Stimulated activated CD4-positive, alpha-beta T cell treated with anti-CD3 and anti-CD28 coated beads, Interleukin-1b, Interleukin-23, amount 100 ng/mL, for 1 hour (primary cell): ENCODE measurements at places on chromosomes 16 and 17.

DNA sequence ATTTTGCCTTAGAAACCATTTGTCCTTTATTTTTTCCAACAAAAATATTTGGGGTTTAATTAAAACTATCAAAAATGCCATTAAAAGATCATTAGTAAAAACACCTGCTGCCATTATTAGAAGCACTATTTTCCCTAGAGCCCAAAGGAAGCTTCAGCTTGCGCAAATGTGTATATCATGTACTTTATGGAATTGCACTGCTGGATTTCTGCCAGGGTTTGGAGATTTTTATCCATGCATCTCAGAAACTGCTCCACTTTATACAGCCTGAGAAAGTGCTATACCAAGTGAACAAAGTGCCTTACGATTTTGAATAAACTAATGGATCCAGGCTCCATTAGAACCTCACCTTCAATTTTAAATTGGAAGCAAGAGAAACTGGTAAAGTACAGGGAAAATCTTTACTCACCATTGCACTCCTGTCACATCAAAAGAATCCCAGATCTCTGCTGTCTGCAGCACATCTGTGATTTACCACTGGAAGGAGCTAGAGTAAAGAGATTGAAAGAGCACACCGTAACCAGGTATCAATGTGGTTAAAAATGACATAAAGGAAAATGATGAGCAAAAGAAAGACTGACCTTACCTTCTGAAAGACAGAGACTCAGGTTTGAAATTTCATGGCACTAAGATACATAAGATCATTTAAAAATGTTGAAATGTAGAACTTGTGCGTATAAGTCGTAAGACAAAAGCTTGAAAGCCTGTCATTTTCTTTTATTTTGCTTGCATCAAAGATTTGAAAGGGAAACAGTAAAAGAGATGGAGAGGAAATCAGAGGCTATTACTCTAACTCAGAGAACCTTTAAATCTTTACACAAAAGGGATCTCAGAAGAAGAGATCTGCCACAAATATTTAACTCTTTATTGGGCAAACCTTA, 678.1 kb upstream of the GOT2 start:
- no peak for DNase-seq

DNA sequence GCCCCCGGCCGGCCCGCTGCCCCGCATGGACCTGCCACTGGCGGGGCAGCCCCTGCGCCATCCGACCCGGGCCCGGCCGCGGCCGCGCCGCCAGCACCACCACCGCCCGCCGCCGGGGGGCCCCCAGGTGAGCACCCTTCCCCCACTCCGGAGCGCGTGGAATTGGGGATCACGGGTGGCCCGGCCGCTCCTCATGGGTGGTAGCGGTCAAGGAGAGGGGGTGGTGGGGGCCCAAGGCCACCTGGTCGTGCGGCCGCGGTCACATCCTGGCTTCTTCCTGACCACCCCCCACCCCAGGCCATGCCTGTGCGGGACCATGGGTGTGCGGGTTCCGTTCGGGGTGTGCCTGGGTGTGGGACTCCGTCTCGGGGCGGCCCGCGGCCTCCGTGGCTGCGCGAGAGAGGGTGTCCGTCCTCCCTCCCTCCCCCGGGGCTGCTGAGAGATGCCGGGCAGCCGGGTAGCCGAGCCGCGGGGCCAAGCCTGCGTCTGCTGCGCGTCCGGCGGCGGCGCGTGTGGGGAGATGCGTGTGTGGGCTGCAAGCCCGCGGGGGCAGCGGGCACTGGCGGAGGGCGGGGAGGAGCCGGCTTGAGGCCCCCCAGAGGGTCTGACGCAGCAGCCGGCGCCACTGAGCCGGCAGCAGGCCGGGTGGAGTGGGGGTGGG, 6.8 kb downstream of the ACD start:
- no peak for DNase-seq

DNA sequence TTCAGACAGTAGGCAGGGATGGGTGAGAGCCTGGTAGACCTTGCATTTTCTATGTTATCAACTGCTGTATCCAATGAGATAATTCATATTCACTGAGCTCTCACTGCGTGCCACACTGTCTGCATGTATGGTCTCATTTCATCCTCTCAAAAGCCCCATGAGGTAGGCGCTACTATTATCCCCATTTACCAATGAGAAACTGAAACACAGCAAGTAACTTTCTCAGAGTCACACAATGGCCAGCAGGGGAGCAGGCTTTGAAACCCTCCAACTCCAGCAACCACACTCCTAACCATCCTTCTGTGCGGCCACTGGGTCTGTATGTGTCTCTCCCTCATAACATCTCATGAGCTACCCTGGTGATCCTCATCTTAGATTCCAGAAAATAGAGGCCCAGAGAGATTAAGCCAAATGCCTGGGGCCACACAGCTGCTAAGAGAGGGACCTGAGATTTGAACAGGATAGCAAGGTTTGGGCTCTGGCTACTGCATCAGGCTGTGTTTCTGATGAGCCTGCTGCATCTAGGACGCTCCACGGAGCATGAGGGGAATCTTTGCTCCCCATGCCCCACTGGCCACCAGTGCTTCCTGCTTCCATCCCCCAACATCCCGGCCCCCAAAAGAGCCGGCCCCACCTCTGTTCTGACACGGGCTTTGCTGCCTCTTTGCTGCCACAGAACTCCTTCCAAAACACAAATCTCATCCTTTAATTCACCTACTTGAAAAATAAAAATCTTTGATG, 3.2 kb downstream of the CCR7 start:
- DNase-seq: no peak

DNA sequence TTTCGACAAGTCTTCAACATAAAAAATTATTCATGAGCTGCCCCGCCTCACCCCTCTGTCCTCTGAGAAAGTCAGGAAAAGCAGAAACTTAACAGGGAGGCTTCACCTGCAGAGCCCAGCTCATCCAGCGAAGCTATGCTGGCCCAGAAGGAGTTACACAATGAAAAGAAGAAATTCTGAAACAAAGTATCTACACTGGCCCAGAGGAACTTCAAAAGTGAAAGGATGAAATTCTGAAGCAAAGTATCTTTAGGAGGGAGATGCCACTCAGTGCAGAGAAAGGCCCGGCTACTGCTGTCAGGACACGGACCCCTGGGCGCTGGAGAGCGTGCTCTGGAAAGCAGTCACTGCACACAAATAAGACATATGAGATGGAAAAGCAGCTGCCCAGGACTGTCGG, 1.6 kb downstream of the GALNS start:
- no peak for DNase-seq

- DNase-seq: no peak
These were observed 209.7 kb downstream of the MSI2 start for GRCh38 chr17:57466017-57466471.

DNA sequence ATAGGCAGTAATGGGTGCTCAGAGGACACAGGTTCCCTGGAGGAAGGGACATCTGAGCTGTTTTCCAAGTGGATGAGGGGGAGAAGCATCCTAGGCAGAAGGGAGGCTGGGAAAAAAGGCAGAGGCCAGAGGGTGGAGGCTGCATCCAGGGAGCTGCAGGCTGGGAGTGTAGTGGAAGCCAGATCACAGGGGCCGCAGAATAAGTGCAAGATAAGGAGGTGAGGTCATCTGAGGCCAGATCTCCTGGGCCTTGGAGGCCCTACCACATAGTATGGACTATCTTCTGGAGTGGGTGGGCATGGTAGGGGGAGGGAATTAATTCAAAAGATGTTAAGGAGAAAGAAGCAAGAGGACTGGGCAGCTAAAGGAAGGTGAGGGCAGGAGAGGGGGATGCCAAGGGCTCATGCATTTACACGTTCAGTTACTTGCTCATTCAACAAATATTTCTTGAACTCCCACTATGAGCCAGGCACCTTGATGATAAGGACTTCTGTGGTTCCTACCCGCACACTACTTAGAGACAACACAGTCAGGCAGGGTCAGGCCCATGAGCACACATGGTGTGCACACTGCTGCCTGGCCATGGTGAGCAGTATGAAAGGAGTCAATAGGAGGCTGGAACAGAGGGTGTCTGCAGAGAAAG, 2.4 kb upstream of the RIPOR1 start:
- no peak for DNase-seq

GRCh38 chr17:48295362-48296288, 134.4 kb downstream of the SKAP1 start:
- DNase-seq: no peak

GRCh38 chr17:229709-230394, 48.4 kb upstream of the DOC2B start:
- no peak for DNase-seq

- DNase-seq: no peak
These were observed 14.9 kb upstream of the NKD1 start for GRCh38 chr16:50533317-50533716.

- DNase-seq: no peak
These were observed 89.5 kb downstream of the CDH11 start for GRCh38 chr16:65032387-65032786.
